ENCODE measurements at places on chromosomes 2 and 18.

GRCh38 chr2:238853721-238854120 lies 5.8 kb downstream of the TWIST2 start:
- no peak for DNase-seq

- DNase-seq, result no peak
These were observed 18.3 kb upstream of the ICOS start for GRCh38 chr2:203918264-203918663.

DNA sequence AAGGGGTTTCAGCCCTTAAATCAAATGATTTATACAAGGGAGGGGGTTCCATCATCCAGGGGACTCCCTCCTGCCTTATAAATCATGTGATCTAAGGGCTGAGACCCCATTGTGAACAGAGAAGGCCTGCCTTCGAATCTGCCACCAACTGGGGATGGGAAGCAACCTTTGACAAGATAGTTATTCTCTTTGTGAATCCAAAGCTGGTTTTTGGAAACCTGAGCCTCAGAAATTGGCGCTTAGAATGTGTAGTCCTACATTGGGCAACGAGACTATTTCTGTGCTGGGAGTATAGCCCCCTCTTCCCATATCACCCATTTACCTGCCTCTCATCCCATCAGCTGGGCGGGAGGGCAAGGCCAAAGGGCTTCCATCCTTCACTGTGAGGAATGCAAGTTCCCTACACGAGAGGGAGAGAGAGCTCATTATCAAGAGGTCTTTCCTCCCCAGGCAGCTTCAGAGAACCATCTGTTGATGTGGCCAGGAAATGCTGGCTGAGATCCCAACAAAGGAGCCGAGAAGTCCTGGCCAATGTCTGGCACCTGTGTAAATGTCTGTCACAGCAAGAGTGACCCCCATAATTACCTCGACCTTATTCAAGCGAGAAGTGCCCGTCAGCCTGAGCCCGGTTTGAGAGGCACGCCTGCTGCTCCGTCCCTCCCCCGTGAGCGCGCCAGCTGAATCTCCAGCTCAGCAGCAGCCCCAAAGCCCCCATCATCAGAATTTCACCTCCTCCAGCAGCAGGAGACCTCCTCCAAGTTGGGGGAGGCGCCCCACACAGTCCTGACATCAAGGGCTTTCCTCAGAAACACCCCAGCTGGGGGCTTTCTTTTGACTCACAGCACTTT lies 48.4 kb upstream of the APCDD1 start:
- DNase-seq, result no peak

DNA sequence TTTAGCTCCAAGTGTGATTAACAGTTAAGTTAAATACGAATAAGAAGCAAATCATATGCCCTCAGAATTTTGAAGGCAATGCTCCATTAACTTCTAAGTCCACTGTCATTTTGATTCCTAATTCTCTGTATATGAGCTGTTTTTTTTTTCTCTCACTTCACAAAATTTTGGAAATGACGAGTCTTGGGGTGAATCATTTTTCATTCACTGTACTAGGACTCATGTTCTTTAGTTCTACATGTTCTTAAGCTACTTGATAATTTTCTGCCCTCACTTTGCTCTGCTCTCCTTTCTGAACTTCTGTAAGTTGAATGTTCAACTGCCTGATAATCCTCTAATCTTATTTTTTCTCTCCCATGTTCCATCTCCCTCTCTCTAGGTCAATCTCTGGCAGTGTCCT lies 141.0 kb downstream of the THADA start:
- no peak for DNase-seq

DNA sequence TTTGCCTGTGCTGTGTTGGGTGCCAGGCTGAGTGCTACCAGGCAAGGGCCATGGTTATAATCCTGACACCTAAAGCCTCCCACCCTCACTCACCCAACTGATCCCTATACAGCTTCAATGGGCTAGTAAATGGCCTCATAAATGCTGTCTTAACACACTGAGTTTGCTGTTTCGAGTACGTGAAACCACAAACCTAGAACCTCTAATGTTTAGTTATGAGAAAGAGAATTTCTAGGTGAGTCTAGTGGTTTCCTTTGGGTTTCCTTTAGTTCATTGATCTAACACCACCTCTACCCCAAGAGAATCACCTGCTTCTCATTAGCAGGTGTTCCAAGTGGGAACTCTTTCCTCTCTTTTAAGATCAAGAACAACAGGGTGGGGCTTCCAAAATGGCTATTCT lies 172.0 kb downstream of the MC4R start:
- DNase-seq, result no peak

GRCh38 chr2:38450509-38450908 lies 73.4 kb upstream of the ATL2 start:
- DNase-seq, result no peak

DNA sequence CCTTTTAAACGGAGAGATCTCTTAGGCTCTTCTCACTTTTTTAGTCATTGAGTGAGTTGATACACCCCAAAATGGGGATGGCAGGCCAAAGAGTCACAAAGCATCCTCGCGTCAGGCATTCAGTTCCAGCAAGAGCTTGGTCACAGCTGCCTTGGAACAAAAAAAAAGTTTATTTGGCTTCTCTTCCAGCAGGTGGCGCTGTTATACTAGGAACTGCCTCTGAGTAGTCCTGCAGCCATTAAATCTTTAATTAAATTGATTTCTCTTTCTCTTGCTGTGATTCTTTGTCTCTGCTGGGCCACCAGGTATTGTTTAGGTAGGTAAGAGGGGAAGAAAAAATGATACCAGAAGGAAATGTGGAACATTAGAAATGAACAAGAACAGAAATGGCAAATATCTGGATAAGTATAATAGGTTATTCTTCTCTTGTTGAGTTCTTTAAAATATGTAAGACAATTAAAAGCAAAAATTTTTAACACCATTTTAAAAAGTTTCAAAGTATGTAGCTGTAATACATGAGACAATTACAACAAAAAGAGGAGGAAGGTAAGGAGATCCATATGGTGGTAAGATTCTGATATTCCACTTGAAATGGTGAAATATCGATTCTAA lies 175.1 kb downstream of the GALNT1 start:
- no peak for DNase-seq

GRCh38 chr2:144213797-144214196 lies 306.1 kb downstream of the ZEB2 start:
- no peak for DNase-seq

DNA sequence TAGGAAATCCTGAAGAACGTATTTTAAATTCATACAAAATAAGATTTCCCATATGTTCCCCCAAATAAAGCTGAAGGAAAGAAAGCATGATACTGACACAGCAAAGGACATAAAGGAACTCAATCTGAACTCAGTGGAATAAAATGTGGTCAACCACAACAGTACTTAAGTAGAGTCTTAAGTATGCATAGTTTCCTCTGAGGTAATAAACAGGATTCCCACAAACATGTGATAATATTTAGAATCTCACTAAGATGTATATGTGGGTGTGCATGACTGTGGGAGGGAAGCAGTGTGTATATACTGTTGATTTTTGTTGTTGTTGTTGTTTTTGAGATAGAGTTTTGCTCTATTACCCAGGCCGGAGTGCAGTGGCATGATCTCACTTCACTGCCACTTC lies 69.3 kb downstream of the NOL10 start:
- DNase-seq, result no peak

GRCh38 chr18:48256848-48257247 lies 152.3 kb downstream of the ZBTB7C start:
- no peak for DNase-seq

DNA sequence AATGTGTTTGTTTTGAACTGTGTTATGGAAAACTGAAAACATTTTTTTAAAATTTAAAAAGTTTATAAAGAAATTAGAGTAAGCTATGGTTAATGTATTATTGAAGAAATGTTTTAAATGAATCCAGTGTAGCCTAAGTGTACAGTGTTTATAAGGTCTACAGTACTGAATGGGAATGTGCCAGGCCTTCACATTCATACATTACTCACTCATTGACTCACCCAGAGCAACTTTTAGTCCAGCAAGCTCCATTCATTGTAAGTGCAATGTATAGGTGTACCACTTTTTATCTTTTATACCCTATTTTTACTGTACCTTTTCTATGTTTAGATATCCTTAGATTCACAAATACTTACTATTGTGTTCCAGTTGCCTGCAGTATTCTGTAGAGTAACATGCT lies 215.1 kb upstream of the THUMPD2 start:
- DNase-seq, result no peak

DNA sequence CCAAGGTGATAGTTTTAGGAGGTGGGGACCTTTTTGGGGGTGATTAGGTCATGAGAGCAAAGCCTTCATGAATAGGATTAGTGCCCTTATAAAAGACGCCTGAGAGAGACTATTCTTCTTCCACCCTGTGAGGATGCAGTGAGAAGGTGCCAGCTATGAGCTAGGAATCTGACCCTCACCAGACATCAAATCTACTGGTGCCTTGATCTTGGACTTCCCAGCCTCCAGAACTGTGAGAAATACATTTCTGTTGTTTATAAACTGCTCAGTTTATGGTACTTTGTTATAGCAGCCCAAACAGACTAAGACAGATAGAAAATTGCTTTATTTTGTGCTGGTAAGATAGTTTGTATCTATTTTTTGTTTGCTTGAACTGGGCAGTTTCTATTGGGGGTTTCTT lies 40.1 kb downstream of the PHLPP1 start:
- no peak for DNase-seq

DNA sequence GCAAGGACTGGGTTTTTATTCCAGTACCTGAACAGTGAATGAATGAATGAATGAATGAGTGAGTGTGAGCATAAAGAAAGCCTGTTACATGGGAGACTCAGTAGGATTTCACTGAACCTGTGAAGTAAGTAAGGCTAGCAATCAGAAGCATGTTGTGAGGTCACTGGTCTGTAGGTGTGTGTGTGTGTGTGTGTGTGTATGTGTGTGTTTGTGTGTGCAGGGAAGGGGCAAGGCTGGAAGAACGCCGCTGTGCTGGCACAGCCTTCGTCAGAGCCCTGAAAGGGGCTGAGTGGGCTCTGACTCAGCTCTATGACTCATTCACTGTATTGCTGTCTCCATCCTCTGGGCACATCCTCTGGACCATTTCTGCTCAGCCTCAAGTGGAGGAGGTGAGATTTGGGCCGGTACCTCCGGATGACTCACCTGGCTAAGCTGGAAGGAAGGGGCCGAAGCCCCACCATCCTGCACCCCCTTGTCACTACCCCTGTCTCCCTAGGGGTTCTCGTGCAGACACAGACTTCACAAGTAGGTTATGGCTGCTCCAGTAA lies 51.4 kb upstream of the MRPL33 start:
- no peak for DNase-seq

- no peak for DNase-seq
These were observed 218.1 kb upstream of the CHAC2 start for GRCh38 chr2:53549497-53549896.

DNA sequence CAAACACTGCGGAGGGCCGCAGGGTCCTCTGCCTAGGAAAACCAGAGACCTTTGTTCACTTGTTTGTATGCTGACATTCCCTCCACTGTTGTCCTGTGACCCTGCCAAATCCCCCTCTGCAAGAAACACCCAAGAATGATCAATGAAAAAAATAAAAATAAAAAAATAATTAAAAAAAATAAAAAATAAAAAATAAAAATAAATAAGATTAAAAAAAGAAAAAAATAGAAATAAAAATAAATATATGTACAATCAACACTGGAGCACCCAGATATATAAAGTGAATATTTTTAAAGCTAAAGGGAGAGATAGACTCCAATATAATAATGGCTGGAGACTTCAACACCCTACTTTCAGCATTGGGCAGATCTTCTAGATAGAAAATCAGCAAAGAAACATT lies 23.8 kb upstream of the EML6 start:
- DNase-seq, result no peak

DNA sequence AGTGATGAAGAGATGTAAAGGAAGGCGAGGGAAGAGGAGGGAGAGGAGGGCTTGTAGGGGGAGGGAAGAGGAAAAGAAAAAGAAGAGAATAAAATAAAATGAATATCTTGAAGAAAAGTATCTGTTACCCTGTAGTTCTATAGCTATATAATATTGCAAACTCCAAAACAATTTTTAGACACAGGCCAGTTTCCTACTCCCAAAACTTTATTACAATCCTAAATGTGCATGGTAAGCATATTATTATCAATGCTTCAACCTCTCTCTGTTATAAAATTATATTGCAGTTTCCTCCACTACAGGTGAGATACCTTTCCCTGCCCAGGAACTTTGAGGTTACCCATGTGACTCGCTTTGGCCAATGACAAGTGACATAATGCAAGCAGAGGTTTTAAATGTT lies 1351.6 kb upstream of the NRXN1 start:
- DNase-seq, result no peak

DNA sequence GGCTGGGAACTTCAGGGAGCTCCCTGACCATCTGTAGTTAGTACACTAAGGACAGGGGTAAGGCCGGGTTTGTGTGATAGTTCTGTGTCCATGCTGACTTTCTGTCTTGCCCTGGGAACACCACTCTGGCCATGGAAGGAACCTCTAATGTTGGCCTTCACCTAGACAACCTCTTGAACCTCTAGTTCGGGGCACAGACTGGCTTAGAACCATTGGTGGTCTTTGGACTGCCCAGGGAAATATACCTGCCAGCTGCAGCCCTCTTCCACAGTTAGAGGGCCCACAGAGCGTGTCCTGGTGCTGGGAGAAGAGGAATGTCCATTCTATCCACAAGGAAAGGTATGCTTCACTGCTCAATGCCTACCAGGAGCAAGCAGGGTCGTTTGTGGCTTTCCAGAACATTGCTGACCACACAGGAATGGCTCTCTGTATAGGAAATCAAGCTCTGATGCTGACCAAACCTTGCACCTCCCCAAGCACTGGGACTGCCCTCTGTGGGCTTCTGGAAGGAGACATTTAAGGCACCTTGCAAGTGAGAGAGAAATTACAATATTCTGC lies 318.8 kb upstream of the EPAS1 start:
- no peak for DNase-seq

DNA sequence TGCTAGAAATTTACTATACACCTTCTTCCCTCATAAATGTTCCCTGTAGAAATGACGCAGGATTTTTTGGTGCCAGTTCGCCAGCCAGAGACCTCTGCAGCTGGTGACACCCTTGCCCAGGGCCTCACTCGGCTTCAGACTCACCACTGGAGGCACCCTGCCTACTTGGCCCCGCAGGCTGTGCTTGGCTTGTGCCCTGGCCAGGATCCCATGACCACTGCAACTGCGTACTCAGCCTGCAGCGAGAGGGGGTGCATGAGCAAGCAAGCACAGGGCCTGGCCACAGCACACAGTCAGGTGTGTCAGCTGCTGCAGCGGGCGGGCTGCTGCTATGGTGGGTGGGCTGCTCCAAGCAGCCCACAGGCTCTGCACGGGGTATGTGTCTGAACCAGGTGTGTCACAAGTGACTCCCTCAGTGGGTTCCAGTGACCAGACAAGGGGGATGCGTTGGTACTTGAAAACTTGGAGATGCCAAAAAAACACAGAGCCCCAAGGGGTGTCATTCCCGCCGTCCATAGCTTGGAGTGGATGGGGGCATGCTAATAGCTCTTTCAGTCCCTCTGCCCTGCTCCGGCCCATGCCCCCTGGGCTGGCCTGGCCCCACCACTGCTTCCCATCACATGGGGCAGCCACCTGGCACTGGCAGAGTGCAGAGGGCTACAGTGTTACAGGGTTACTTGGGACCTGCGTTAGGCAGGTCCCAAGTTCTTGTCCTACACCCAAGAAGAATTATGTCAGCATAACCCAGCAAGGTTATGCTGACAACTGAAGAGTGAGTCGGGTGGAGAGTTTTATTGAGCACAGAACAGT lies 46.6 kb upstream of the TANC1 start:
- DNase-seq, result no peak
